ENCODE measurements at places on chromosomes 4 and X.

DNA sequence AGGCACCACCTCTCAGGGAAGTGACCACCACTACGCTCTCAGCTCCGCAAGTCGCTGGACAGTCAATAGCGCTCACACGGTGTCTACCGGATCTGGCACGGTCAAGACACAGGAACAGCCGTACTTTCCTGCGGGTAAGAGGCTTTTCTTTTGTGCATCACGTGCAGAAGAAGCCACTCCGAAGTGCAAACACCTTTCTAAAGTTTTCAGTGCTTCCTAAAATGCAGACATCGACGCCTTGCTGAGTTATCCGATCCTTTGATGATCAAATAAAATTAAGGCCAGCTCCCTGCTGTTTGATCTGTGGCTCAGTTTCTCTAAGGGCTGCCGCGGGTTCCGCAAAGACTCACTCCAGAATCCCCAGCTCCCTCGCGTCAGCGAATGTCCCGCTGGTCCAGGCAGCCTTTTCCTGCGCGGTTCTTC lies 71.8 kb downstream of the FBXO8 start:
- no peak for DNase-seq

DNA sequence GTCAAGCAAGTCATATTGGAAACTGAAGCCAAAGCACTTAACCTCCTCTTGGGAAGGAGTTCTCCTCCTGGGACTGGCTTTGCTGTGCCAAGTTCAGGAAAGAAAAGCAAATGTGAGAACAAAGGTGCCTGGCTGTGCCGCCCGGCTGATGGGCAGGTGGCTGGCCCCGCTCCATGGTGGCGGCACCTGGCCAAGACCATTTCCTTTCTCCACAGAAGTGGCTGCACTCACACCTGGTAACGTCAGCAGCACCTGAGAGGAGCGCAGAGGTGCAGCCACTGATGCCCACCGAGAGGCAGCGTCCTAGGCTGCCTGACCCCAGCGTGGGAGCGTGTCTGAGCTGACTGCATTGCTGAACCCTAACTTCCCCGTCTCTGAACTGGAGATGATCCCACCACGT lies 54.3 kb downstream of the DCTD start:
- DNase-seq, result no peak

DNA sequence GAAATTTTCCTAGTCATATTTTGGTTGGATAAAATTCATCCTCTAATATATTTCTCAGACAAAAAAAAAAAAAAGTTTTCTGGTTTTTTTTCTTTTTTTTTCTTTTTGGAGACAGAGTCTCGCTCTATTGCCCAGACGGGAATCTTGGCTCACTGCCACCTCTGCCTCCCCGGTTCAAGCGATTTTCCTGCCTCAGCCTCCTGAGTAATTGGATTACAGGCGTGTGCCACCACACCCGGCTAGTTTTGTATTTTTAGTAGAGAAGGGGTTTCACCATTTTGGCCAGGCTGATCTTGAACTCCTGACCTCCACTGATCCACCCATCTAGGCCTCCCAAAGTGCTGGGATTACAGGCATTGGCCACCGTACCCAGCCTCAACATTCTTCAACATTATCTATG lies 432.7 kb upstream of the PABPC4L start:
- DNase-seq, result no peak

- no peak for DNase-seq
Measured at GRCh38 chrX:16665089-16665488, 15.1 kb downstream of the S100G start.

GRCh38 chr4:151912632-151913031 lies 151.8 kb upstream of the GATB start:
- DNase-seq, result no peak
